ENCODE measurements at places on chromosomes 7 and 10. TPM values are rescaled to one million over a fixed set of nuclear protein-coding genes. Genes with fewer than 3 reads are reported as not detected.

- no peak for DNase-seq
These were observed 38.6 kb upstream of the TRIM8 start for GRCh38 chr10:102605712-102606111.

- DNase-seq: no peak
These were observed 318.7 kb upstream of the CHRM2 start for GRCh38 chr7:136549756-136550155.

DNA sequence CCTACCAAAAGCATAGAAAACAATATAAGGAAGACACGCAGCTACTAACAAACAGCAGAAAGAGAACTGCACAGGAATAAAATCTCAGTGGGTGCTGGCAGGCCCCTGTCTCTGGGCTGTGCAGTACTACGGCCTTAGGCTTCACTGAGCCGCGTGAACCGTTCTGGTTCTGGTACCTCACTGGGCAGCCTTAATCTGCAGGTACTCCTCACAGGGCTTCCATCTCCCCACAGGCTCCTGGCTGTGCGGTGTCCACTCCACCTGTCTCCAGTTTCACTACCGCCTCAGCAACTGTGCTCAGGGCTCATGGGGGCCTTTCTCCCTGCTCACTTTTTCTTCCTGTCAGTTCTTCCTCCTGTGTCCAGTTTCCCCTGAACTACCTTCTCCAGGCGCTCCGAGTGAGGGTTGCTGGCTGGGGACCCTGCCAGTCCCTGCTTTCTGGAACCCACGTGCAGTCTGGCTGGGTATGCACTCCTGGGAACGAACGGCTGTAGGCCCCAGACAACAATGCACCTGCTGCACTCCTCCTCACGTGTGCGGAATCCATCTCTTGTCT, 75.7 kb downstream of the VIPR2 start:
- no peak for DNase-seq

GRCh38 chr10:93293999-93294398, 188.1 kb downstream of the MYOF start:
- no peak for DNase-seq

- no peak for DNase-seq
These were observed 119.5 kb downstream of the ICA1 start for GRCh38 chr7:8142477-8142876.

GRCh38 chr10:10629512-10629911, 388.2 kb upstream of the CELF2 start:
- no peak for DNase-seq

SPDYE6 gene
- total RNA-seq: not detected

CNTNAP2 gene
- total RNA-seq: 7.4 TPM

EN2 gene
- total RNA-seq: not detected

ANXA11 gene
- total RNA-seq: 156 TPM

TAS2R3 gene
- total RNA-seq: 9.5 TPM
